ENCODE measurements at places on chromosomes 11 and 22. TPM values are rescaled to one million over a fixed set of nuclear protein-coding genes. Genes with fewer than 3 reads are reported as not detected.

DNA sequence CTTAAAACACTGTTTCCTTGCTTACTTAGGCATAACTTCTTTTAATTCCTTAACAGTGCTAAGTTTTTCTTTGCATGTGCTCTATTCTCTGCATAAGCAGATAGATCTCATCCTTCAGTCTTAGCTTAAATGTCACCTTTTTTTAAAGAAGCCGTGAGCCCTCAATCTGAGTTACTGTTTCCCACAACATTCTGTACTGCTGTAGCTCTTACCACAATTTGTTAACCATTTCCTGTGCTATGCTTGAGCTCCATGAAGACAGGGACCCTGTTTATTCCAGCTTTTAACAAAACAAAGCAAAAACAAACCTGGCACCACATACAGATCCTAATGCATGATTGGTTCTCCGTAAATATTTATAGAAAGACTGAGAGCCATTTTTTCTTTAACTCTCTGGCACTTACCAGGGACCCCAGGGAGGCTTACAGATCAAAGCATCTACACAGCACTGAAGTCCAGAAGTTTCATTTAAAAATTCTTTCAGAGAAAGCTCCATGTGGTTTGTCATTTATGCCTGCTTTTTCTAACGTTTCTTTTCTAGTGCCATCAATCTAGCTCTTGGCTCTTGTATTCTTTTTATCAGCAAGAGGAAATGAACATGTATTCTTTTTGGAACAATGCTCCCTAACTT is 74.9 kb downstream of the DYNC2H1 start:
- no peak for DNase-seq

DNA sequence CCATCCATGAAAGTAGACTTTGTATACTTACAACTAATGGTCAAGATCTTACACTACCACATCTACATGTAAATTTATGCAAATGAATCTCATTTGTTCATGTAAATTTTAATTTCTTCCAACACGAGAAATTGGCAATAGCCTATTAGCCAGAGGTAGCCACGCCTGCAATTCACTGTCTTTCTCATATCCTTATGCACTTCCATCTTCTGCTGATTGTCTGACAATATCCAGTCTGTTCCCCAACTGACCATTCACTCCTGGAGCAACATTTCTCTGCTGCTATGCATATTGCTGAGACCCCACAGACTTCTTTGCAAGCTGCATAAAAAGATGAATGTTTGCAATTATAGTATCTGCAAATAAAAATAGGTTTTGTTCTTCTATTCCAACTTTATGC is 2.5 kb downstream of the NNMT start:
- peak; percentile 68 for DNase-seq

DNA sequence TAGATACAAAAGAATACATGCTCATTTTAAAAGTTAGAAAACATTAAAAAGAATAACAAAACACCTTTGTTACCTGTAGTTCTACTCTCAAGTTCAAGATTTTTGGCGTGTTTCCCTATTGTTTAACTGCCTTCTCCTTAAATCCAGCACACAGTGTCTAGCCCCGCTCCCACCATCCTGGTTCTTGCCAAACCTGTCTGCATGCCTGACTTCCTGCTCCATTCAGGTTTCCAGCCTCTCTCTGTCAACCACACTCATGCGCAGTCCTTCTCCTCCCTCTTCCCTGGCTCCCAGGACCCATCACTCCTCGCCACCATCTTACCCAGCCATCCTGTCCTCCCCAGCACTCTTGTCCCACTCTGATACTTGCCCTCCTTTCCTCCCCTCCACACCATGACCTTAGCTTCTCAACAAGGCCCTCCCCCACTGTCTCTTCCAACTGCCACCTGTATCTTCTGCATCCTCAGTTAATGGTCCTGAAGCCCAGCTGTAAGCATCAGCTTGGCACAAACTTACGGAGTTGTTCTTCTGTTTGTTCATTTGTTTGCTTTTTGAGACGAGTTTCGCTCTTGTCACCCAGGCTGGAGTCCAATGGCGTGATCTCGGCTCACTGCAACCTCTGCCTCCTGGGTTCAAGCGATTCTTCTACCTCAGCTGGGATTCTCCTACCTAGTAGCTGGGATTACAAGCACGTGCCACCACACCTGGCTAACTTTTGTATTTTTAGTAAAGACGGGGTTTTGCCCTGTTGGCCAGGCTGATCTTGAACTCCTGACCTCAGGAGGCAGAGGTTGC is 7.5 kb upstream of the MYH9 start:
- DNase-seq: no peak

DNA sequence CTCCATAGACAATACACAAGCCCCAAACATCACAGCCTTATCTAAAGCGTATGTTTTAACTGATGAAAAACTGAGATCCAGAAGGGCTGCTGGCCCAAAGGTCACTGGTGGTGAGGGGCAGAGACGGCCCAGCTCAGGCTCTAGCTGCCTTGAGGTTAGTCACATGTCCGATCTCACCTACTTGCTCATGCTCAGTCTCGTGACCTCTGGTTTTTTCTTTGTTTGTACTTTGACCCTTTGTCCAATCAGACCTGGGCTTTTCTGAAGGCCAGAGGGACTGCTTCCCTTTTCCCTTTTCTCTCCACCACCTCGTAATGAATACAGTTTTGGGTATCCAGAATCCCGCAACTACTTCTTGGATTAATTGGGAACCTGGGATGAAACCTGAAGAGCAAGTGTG is 28.6 kb downstream of the MMP20 start:
- DNase-seq: no peak

DNA sequence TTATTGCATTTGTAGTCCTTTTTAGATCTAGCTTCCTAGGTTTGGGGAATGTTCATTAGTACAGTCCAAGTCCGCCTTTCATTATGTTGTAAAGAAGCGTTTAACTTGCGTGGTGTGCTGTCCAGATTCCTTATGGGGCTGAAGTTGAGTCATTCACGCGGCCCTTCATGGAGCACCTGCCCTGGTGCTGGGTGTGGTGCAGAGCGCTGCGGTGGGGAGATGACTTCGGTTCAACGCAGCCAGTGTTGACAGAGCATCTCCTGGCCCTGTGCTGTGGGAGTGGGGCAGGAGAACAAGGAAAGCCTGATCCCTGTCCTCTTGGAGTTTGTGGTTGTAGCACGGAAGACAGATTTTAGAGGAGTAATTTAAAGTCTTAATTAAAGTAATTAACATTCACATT is 152.0 kb downstream of the TBC1D22A start:
- DNase-seq: no peak

DNA sequence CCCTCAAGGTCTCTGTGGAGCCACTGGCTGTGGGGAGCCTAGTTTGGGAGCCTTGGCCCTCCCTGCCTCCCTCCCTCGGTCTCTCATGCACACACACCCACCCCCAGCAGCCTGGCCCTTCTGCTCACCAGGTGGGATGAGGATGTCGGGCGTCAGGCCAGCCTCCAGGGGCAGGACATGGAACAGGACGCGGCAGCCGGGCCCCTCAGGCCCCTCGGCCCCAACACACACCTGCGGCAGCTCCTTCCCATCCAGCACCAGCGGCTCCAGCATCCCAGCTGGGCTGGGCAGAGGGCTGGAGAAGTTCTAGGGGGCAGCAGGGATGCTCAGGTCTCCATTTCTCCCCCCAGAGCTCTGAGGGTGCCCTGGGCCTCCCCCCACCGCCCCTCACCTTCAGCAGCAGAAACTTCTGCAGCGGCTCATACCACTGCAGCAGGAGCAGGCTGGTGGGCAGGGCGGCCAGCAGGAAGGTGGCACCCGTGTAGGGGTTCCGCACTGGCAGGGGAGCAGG is 11.2 kb downstream of the MAP4K2 start:
- DNase-seq: no peak

DNA sequence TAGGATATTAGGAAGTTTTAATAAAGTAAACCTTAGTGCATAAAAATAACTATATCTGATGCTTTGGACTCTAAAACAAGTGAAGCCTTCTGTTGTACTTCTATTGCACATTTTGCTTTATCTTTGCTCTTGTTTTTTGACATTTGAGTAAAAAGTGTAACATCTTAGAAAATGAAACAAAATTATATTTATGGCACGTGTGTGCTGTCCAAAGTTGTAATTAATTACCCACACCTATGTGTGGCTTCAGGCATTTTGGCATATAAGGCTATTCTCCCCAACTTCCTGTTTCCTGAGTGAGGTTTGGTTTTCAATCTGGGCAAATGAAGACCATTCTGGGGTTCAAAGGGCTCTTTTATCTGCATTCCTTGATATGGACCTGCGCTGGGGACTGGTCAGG is at the start of gene OOSP1:
TSS of gene OOSP1 (plus strand) at position 301 of the 400 bp plus-strand sequence. CDS start at position 324, 23 bp downstream.
- DNase-seq: no peak

DNA sequence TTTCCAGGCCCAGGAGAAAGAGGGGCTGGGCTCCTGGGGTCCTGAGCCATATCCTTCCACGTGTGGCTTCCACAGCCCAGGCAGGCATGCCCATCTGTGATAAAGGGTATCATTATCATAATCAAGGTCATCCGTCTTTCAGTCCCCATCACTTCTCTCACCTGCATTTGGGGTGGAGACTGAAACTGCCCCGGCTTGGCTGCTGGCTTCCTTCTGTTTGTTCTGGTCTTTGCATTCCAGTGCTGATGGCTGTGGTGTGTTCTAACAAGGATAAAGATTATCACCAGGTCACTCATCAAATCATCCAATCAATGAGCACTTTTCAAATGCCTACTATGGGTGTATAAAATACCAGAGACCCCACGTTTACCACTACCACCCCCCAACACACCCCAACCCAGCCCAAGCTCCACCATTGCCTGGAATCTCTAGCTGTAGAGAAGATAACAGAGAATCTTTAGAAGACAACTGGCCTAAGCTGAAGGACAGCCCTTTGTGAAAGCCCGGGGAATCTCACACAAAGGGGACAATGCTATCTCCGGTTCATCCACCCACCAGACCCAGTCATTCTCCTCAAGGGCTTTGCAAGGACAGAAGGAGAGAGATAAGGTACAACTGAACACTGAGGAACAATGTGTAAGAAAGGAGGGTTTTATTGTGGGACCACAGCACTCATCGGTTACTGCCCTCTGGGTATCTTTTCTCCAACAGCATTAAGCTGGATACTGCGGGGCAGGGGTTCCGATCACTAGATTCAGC is 54.9 kb downstream of the AHNAK start:
- DNase-seq: no peak

DNA sequence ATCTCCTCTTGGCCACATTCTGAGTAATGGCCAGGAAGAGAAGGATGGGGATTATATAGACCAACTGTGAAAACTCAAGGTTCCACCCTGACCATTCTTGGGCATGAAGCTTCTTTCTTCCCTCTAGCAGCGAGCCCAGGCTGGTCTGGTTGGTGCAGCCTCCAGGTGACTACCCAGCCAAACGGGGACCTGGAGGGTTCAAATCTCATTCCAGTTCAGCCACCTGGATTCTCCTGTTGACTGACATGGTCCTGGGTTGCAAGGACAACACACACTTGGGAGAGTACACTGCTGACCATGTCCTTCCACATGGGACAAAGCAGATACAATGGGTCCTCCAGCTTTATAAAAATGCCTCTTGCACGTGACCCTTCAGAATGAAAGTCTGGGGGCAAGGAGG is 67.0 kb downstream of the SHANK2 start:
- DNase-seq: no peak

OR52H1 gene
- total RNA-seq: not detected

DNA sequence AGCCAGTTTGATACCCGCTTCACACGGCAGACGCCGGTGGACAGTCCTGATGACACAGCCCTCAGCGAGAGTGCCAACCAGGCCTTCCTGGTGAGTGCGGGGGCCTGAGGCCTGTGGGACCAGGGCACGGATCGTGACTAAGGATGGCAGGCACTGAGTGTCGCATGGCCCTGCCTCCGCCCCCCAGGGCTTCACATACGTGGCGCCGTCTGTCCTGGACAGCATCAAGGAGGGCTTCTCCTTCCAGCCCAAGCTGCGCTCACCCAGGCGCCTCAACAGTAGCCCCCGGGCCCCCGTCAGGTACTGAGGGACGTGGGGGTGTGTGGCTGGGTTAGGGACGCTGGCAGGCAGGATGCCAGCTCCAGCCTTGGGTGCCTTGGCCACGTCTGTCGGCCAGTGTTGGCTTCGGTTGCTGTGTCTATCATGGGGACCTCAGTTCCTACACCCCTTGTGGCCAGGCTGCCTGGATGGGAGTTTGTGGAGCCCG is 3.0 kb downstream of the PTPRCAP start:
- DNase-seq: no peak

- no peak for DNase-seq
These were observed 157.7 kb downstream of the DBX1 start for GRCh38 chr11:20002312-20003216.

CCDC157 gene
- 2.6 TPM for total RNA-seq

DNA sequence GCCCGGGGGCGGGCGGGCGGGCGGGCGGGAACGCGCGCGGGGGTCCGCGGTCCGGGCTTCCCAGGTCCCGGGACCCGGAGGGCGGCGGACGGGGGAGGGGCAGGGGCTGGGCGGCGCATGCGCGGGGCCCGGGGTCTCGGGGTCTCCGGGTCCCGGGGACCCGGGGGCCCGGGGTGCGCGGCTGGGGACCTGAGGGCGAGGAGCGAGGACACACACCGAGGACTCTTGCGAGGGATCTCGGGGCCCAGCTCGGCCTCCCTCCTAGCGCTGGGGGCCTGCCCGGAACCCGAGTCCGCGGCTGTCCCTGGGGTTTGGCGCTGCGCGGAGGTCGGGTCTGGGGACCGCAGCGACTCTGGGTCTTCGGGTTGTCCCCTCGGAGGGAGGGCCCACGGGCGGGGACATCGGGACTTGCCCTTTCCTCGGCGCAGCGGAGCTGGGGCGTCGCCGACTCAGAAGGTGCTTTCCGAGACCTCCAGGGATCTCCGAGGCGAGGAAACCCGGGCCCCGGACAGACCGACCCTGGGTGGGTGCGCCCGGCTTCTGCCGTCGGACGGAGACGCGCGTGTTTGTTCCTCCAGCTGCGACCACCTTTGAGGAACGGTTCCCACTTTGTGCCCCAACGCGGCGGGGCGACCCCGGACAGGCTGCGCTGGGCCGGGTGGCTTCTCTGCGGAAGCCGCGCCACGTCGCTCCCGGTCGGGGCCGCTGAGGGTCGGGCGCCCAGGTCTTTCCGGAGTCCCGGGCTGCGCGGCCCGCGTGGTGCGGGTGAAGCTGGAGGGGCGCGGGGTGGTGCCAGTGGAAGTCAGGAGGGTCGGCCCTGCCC is 540 bp downstream of the PPARA start:
- no peak for DNase-seq
